ENCODE measurements at places on chromosomes 5 and 9. TPM values are rescaled to one million over a fixed set of nuclear protein-coding genes. Genes with fewer than 3 reads are reported as not detected.
A peak's percentile ranks its signal among the peaks of the same experiment; 100 is the strongest.

DNA sequence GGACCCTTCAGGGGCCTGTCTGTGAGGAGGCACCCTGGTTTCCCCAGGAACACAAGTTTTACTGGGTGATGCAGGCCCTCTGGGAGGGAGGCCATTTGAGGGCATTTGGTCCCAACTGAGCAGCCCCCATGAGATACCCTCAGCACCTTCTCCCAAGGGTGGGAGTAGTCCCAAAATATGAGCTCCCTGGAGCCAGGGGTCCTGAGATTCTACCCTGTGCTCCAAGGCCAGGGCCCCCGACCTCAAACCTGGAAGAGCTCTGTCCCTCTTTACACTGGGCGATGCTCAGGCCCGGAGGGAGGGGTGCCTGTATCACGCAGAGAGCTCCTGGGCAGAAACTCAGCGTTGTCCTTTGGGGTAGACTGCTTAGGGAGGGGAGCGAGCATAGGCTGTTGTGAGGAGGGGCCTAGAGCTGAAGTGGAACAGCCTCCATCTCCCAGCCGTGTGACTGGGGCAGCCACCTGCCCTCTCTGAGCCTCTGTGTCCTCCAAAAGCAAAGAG, 64.0 kb upstream of the SYNPO start:
- DNase-seq = peak; percentile 69

The MAMDC2 gene
- total RNA-seq = 13.4 TPM

DNA sequence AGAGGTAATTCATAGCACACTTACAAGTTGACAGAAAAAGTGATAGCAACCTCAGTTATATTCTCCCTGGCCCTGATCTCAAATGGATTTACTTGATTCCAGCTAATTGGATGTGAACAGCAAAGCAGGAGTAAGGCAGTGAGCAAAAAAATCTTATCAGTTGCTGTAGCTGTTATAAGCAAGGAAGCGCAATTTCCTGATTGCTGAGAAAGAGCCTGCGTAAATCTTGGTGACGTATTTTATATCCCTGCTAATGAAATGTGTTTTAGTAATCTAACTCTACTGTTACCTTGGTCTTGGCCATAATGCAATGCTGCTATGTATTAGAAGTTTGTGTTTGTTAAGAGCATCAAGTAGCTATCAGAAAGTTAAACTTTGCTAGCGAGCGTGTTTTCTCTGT, 661.2 kb upstream of the SEMA6A start:
- no peak for DNase-seq

The SOX30 gene
- 0.29 TPM for total RNA-seq

The PCA3 gene
- total RNA-seq = not detected

DNA sequence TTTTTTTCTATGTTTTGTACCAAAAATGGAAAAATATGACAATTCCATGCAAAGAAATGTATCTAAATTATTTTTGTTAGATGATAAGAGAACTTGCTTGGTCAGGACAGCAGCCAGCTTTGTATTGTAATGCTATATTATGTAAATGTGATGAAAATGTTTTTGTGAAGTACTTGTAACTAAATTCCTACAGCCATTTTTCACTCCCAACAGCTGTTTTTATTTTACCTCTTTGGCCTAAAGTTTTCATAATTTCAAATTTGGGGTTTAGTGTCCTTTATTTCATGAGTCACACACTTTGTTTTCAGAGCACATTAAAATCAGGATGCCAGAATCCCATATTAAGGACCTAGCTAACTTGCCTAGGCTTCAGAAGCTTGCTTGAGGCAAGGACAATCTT, 64.1 kb downstream of the WDR41 start:
- DNase-seq = no peak

GRCh38 chr5:76642390-76643040, 19.3 kb upstream of the F2RL2 start:
- no peak for DNase-seq

DNA sequence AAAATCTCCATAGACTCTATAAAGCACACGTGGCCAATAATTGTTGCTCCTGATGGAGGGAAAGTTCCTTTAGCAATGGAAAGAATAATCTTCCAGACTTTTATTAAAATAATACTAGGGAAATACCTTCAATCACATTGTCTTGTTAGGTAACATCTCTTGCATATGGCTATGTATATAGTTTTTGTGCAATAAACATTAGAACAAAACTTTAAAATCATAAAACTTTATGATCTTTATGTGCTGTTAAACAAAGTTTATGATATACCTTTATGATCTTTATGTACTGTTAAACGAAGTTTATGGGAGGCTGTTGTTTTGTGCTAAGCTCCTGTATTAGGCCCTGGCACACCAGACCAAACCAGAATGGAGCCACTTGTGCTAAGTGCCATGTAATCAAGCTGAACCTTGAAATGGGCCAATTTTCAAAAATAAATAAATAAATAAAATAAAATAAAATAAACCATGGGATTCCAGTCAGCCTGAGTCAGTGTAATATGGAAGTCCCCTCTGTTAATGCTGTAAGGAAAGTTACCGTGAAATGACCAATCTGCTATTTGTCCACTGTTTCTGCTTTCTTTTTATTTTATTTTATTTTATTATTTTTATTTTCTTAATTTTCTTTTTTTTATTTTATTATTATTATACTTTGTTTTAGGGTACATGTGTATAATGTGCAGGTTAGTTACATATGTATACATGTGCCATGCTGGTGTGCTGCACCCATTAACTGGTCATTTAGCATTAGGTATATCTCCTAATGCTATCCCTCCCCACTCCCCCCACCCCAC, 431.3 kb downstream of the SPATA31D1 start:
- DNase-seq = no peak

The CDKN2B-AS1 gene
- total RNA-seq = 1.00 TPM

- peak; percentile 91 for DNase-seq
These were observed 17.9 kb upstream of the GFPT2 start for GRCh38 chr5:180370861-180371641.

The DPP7 gene
- 108 TPM for total RNA-seq

- no peak for DNase-seq
These were observed 26.7 kb upstream of the SVEP1 start for GRCh38 chr9:110606179-110606790.

DNA sequence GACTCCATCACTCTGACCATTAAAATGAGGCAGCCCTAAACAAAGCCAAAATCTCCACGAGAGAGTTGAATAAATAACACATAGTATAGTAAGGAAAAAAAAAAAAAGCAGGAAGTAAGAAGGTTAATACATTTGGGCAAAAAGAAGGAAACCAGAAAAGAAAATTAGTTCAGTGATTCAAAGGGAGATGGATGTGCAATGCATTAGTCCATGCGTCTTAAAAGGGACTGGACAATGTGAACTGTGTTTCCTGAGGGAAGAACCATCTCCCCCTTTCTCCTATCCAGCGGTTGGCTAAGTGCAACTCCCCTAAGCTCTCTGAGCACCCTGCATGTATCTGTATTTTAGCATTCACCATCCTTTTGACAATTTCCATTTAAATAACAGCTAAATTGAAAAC, 1.4 kb downstream of the ANKRA2 start:
- DNase-seq = no peak

The FOXI1 gene
- not detected for total RNA-seq

The HRH2 gene
- 6.9 TPM for total RNA-seq

The BHMT2 gene
- 24.5 TPM for total RNA-seq

- peak; percentile 86 for DNase-seq
These were observed 185.4 kb upstream of the SEMA6A start for GRCh38 chr5:116759860-116760640.

The CERT1 gene
- 38.6 TPM for total RNA-seq

The GPBP1 gene
- total RNA-seq = 51.2 TPM

DNA sequence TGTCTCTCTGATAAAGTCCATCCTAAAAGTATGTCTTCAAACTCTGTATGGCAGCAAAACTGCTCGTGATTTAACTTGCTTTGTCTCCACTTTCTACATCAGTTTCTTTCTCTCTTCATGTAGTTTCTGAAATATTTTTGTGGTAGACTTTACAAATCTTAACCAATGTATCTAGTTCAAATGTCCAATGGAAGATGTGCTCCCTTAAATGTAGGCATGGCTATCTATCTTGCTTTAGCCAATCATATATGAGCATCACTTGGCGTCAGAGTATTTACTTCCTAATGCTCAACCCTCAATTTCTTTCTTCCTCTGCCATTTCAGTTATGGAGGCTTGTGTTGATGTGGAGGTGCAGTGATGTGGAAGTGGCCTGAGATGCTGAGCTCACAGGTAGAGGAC, 206.1 kb upstream of the ZNF608 start:
- DNase-seq = no peak

GRCh38 chr9:75109210-75109839, 21.0 kb downstream of the OSTF1 start:
- DNase-seq = no peak

The ROR2 gene
- 24.7 TPM for total RNA-seq

The LHX3 gene
- not detected for total RNA-seq

GRCh38 chr9:16247188-16247875, 623.1 kb downstream of the BNC2 start:
- DNase-seq = no peak

- DNase-seq = no peak
These were observed 185.0 kb downstream of the ATPSCKMT start for GRCh38 chr5:10064546-10065195.

GRCh38 chr9:34518896-34519295, 3.9 kb downstream of the ENHO start:
- DNase-seq = no peak

- no peak for DNase-seq
These were observed 40.0 kb upstream of the MYO10 start for GRCh38 chr5:16975950-16976624.

DNA sequence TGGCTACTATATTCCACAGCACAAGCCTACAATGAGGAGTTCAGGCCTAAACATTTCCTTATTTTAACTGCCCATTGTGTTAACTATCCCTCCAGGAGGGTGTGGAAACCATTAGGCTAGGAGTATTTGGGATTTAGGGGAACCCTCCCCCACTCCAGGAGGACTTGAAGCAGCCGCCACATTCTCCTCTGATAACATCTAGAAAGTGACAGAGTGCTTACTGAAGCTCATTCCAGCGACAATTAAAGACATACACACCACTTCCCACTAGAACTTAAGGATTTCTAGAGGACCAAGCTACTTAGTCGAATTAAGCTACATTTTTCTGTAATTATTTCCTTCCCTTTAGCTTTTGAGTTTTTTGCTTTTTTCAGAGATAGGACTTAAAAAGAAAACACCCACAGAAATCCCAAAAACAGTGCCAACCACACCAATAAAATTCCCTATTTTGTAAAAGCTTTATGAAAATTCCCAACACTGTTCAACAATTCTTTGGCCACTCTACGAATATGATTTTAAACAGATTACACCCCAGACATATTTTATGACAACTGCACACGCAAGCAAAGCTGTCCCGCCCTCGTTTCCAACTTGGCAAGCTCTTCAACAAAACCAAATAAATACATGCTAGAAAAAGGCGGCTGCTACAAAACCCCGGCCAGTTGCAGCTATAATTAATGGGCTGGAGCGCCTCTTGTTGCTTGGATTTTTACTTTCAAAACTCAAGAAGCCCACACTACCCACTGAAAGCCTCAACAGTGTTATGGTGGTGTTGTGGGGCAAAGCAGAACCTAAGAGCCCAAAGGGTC, 4.5 kb downstream of the ROR2 start:
- no peak for DNase-seq

The EPB41L4B gene
- 0.28 TPM for total RNA-seq

DNA sequence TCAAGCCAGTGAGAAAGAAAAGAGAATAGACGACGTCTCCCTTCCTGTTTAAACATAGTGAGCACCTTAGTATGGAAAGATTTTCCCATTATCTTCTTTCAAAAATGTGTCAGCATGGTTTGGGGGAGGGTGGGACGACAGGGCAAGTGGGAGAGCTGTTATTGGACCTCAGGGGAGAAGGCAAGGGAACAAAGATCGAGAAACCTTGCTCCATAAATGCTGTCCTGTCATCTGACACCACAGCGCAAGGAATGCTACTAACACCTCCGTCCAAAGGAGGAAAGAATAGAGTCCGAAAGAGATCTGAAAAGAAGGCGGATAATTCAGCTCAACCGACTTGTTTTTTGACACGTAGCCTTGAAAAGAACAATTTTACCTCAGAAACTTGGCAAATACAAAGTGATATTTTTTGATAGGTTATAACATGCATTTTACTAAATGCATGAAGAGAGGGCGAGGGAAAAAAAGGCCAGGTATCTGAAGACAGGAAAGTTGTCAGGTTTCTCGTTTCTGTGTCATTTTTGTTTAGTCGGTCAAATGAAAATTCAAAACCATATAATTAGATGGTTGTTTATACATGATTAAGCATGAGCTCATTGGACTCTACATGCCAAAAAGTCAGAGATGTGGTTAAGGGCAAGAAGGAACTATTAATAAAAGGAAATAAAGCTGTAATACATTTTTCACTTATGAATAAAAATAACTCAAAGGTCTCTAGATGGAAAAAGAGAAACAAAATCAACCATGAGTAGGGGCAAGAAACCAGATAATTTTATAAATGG, 155.7 kb downstream of the GLIS3 start:
- no peak for DNase-seq

GRCh38 chr5:40801771-40802562, 3.8 kb upstream of the PRKAA1 start:
- no peak for DNase-seq

DNA sequence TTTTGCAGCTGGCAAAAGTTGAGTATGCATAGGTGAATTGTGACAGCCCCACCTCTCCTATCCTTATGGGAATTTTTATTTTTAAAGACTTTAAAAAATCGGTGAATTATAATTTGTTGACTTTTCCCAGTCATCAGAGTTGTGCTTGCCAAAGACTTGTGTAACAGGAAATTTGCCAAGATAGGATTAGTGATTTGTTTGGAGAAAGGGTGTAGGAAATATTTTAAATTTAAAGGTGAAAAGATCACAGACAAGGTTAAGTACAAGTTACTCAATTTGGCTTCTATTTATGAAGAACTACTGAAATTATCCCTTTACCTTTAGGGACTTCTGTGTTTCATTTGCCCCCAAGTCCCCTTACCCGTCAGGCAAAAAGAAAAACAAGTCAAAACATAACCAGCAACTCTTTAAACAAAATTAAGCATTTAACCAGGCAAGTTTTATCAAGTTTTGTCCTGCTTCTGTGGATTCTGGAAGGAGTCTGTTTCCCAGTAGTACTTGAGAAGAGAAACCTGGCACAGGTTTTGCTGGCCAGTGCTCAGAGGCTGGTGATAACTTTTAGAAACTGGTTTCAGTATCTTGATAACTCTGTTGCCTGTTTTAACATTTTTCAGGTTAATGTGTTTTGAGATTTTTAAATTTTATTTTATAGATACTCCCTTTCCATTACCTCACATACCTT, 285.4 kb downstream of the MAST4 start:
- DNase-seq = no peak

DNA sequence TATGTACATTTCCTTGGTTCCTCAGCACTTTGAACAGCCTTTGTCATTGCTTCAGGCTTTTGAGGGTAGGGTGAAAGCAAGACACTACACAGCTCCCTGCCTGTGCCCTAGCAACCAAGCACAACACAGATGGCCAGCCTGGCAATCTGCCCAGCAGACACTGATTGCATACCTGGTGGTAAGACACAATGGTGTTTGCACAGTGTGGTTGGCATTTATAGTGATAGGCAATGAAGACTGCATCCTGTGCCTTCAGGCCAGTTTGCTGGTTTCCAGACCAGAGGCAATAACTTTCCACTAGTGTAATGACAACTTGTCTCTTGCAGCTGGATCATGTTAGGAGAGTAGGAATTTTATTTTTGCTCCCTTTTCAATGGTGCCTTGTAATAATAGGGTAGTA, 144.5 kb upstream of the TNC start:
- DNase-seq = no peak

The COL5A1 gene
- total RNA-seq = 196 TPM

Data from posterior vena cava (tissue), 2 donors.